ENCODE measurements at places on chromosomes 11 and 22.

DNA sequence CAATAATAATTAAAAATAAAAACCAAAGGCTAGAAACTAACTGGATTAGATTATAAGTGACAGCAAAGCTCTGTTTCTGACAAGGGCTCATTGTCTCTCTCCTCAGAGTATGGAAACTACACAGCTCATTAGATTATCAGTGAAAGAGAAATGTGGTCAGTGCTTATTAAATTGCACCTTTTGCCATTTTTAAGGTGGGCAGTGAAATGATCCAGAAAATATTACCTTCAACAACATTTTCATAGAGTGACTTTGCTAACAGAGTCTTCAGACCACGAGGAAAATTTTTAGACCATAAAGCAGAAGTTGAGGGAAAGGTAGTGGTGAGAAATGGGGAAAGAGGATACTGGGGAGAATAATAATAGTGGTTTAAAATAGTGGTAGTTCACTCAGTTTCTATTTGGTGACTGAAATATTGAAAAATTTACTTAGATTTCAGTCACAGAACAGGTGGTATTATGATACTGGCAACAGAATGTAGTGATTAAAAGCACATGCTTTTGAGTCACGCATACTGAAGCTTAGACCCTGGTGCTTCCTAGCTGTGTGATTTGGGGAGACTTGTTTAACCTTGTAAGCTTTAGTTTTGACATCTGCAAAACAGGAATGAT, 684.0 kb upstream of the CCDC90B start:
- no peak for DNase-seq

DNA sequence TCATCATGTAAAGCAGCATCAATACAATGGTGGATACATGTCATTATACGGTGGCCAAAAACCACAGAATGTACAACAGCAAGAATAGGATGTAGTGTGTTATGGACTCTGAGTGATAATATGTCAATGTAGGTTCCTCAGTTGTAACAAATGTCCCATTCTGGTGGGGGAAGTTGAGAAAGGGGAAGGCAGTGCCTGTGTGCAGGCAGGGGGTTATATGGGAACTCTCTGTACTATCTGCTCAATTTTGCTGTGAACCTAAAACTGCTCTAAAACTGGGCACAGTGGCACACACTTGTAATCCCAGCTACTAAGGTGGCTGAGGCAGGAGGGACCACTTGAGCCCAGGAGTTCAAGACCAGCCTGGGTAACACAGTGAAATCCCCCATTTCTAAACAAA, 5.9 kb downstream of the CHKA start:
- no peak for DNase-seq

GRCh38 chr11:35614939-35615569, 3.2 kb upstream of the FJX1 start:
- no peak for DNase-seq

DNA sequence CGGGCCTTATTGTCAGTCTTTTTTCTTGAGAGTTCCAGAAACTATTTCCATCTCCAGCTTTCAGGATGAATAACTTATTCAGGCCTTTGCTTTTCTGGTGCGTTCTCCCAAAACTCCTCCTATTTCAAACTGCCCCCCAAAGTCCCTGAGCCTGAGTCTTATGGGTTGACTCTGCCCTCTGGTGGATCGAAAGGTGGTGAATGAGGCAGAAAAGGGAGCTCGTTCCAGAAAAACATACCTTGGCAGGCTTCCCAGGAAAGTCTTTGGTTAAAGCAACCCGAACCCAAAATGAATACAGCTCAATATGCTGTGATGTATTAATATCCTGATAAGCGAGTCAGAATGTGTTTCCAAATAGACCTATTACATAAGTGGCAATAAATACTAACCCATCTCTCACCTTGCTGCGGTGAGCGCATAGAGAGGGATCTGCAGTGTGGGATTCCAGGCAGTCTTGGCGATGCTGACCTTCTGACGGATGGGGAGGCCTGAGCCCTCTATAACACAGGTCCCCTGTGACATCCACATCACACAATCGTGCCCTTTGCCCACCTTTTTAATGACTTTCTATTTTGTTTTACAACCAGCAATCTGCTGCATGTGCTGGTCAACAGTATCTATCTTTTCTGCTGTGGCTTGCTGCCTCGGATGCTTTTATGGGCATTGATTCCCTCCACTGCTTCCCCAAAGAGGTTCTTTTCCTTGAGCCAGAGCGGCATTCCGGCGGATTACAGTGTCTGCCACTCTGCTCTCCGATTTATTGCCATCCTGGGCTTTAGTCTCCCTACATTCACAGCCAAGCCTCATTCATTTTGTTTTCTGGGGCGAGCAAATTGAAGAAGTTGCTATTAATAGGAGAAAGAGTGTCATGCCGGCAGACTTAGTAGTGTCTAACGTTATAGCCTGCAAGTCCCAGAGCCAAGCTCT, 756.8 kb downstream of the NTM start:
- peak; percentile 9 for DNase-seq

GRCh38 chr22:50672471-50673230, at the start of gene SHANK3:
SHANK3 (plus strand) TSS chr22:50672823.
- DNase-seq = no peak

DNA sequence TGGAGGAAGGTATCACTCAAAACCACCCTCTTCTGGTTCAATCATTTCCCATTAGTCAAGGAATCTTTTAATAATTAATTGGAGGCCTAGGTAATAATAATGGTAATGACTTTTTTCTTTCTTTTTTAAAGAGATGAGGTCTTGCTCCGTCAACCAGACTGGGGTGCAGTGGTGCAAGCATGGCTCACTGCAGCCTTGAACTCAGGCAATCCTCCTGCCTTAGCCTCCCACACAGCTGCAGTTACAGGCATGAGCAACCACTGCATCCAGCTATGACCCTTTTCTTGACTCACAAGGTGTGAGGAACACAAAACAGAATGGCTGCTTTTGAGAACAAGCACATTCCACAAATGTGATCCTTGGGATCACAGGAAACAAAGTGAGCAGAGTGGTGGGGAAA, 3.6 kb downstream of the POLDIP3 start:
- peak; percentile 41 for DNase-seq

DNA sequence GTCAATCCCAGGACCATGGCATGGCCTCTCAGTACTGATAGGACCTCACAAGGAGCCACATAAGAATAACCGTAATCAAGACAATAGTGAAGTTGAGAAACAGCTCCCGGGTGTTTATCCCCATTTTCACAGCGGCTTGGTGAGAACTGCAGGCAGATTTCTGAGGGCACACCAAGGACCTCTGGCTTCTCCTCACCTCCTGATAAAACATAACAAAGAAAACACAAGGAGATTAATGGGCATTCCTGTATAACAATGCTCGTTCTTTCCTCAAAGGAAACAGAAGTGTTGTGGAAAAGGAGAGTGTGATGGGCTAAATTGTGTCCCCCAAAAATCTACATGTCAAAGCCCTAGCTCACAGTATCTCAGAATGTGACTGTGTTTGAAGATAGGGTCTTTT, 4.0 kb downstream of the SLN start:
- DNase-seq = no peak

DNA sequence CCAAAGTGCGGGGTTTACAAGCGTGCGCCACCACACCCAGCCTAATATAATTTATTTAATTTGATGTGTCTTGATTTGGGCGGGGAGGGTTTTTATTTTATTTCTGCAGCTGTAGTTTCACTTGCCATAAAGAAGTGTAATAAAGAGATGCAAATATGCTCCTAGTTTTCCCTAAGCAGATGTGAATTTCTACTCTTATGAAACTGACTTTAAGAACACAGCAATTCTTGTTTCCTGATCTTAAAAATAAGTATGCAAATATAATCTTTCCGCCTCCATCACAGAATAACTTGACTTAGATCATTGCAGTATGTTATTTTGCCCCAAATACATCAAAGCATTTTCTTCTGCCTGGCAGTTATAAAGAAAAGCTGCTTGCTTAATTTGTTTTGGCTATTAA, 4.4 kb downstream of the SPCS2 start:
- no peak for DNase-seq

- DNase-seq = no peak
These were observed 100.8 kb downstream of the TRIM29 start for GRCh38 chr11:120037111-120037510.

DNA sequence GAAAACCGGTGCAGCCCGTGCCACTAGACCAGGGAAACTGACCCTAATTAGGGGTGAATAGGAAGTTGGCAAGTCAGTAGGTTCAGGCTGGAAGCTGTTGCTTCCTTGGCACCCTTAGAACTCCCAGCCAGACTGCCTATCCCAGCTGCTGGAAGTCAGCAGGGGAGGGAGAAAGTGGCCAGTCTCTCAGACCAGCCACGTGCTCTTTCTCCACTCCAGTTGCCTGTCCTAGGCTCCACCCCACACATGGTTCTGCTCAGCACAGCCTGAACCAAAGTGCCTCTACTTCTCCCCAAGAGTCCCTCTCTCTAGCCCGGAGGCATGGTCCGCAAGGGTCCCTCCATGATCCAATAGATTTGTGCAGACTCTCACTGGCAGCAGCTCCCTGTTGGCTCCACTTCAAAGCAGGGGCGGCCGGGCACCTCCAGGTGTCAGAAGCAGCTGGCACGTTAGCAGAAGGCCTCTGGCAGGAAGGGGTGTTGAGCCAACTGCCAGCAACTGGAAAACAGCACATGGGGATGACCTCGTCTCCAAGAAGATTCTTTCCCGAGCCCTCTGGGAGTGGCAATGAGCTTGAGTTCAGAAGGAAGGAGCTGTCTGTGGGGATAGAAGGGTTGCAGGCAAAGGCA, 27.7 kb downstream of the ARFGAP2 start:
- no peak for DNase-seq

- peak; percentile 51 for DNase-seq
These were observed 16.5 kb downstream of the NCAM1 start for GRCh38 chr11:112977755-112978154.

DNA sequence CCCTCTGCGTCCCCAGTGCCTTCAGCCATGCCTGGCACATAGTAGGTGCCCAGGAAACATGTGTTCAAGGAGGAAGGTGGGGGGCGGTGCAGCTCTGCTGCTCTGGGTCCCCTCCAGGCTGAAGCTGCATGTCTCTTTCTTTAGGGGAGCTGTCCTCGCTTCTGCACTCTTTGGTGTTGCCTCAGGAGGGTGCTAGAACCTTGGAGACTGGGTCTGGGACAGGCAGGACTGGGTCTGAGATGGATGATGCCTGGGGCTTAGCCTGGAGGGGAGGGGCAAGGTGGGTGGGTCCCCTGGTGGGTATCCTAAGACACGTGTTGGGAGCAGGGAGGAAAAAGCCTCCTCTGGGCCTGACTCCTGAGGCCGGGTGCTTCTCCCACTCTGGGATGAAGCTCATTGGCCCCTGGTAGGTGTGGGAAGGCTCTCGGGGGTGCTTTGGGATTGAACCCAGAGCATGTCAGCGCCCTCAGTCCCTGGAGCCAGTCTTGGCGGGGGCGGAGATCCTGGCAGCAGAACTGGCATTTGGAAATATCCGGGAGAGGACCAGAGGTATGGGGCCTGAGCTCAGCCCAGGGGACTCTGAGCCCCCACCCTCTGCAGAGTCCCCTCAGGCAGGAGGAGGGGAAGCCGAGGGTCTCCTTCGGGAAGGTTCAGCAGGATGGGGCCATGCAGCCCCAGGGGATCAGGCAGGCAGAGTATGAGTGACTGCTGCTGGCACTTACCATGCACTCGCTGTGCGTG, 6.7 kb upstream of the GSTP1 start:
- DNase-seq = no peak

- DNase-seq = peak; percentile 69
These were observed 146.5 kb upstream of the RAG2 start for GRCh38 chr11:36744375-36745168.

- DNase-seq = peak; percentile 80
These were observed 2.9 kb downstream of the TEAD1 start for GRCh38 chr11:12677131-12677530.

GRCh38 chr11:15159085-15159484, 44.4 kb downstream of the INSC start:
- DNase-seq = no peak

GRCh38 chr11:16815047-16815767, 76.8 kb downstream of the C11orf58 start:
- no peak for DNase-seq

DNA sequence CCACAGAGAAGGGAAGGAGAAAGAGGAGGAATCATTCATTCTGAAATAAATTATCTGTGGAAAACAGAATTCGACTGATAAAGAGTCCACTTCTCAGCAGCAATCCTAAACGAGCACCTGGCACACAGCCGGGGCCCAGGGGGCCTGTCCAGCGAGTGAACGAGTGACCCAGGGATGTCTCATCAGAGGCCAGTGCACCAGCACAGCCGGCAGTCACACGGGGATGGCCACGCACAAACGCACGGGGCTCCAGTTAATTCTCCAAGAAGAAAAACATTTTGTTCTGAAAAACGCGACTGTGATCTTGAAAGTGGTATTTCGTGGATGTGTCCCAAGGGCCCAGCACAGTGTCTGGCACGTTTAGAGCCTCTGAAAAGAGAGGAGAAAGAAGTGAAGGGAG, 154.6 kb downstream of the BRD1 start:
- DNase-seq = no peak

DNA sequence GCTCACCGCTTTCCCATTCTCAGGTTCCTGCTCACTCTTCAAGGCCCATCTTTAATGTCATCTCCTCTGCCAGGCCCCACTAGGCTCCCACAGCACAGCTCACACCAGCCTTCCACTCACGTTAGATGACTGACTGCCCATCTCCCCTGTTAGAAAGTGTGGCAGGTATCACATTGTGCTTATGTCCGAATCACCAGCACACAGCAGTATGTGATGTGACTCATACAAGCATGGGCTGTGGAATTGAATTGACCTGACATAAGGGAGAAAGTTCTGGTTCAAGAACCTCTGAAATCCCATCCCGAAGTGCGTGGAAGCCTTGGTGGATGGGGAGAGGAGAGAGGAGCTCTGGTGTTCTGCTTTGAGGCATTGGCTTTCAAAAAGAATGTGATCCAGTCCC, 6.5 kb downstream of the VSTM5 start:
- DNase-seq = no peak

DNA sequence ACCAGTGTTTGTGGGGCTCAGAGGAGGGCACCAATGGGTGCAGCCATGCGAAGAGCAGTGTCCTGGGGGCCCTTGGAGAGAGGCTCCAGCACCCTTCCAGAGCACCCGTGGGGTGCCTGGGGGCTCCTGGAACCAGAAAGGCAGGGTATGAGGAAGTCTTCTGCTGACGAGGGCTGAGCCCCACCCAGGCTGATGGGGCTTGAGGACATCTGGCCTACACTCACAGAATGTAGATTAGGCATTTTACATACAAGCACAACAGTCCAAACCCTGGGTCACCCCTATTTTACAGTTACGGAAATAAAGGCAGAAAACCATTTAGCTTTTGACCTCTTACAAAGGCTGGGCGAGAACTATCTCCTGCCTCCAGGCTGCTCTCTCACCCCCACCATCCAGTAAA, 47.6 kb downstream of the ADAMTS8 start:
- no peak for DNase-seq

- no peak for DNase-seq
These were observed 33.0 kb downstream of the MOB2 start for GRCh38 chr11:1453611-1454034.

DNA sequence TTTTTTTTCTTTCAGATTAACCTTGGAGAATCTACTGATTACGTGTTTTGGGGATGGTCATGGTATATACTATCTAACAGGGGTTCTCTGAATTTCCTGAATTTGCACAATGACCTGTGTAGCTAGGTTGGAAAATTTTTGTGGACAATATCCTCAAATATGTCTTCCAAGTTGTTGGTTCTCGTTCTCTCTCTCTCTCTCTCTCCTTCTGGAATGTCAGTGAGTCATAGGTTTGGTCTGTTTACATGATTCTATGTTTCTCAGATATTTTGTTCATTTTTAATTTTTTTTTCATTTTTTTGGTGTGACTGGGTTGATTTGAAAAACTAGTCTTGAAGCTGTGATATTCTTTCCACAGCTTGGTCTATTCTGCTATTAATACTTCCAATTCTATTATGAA, 604.0 kb upstream of the ANO3 start:
- no peak for DNase-seq

- no peak for DNase-seq
These were observed 184.4 kb upstream of the B3GAT1 start for GRCh38 chr11:134596404-134596803.
